Nucleus accumbens (tissue), 56 donors: ENCODE measurements at places on chromosomes 7 and 10.

- no peak for DNase-seq
Observed at GRCh38 chr10:113274176-113274829, 278.6 kb upstream of the HABP2 start.

DNA sequence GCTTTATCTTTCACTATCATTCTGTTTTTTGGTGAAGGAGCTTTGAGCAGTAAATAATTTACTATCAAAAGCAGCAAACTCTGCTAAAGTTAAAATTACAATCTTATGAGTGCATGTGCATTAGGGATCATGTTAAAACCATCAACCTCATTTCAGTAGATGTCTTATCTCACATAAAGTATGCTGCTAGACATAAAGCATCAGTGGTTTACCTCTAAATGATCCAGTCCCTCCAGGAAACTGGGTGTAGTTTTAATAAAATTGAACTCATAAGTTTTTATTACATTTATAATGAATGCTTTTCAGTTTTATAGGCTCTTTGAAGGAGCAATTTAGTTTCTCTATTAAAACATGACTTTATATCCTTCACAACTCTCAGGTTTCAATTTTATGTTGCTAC is 108.7 kb downstream of the LRRN3 start:
- no peak for DNase-seq

DNA sequence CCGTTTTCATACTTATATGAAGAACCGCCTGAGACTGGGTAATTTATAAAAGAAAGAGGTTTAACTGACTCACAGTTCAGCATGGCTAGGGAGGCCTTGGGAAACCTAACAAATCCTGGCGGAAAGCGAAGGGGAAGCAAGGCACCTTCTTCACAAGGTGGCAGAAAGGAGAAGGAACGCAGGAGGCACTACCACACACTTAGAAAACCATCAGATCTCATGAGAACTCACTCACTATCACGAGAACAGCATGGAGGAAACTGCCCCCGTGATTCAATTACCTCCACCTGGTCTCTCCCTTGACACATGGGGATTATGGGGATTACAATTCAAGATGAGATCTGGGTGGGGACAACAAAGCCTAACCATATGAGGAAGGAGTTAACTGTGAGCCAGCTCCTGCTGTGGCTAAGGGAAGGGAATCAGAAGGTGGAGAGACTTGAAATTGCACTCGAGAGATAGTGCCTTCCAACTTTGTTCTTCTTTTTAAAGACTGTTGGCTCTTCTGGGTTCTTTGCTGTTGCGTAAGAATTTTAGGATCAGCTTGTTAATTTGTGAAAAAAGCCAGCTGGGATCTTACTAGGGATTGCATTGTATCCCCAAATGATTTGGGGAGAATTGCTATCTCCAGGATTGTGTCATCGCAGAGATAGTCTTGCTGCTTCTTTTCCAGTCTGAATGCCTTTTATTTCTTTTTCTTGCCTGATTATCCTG is 21.0 kb downstream of the OPTN start:
- no peak for DNase-seq

DNA sequence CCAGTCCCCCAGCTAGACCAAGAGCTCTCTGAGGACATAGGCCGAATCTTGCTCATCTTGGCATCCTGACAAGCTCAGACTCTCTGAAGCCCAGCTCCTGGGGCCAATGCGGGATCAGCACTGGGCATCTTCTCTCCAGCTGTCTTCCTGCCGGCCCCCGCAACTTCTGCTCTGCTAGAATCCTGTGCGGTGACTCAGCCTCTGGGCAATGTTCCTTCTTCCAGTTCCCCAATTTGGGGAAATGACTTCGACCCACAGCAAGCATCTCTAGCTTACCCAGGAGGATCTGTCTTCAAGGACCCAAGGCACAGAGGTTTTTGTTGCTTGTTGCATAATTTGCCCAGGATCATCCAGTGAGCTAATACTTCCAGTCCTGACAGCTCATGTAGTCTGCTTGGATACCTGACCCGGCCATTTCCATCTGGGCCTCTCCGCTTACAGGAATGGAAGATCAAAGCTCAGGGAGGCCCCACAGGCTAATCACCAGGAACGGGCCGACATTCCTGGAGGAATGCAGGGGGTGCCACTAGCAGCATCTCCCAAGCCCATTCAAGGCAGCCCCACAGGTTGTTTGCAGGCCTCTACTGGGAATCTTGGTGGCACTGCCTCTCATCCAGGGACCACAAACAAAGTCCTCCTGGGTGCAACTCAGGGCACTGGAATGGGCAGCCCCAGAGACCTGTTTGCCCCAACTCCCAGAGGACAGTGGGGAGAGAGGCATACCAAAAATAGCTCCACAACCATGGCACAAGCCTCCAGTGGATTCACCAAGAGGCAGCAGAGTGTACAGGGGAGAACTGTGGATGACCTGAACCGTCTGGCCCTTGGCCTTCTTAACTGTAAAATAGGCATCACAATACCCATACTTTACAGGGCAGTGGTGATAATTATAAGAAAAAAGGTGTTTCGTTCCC is 151.9 kb downstream of the NEURL1 start:
- DNase-seq = no peak

DNA sequence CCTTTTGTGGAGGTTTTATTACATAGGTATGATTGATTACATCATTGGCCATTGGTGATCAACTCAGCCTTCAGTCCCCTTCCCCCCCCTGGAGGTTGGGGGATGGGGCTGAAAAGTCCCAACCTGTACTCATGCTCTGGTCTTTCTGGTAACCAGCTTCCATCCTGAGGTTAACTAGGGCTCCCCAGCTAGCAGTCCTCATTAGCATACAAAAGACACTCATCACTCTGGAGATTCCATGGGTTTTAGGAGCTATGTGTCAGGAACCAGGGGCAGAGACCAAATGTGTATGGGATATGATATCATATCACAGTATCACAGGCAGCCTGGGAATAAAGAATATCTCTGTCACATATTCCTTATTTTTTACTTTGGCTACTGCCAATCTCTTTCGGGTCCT is 13.6 kb downstream of the CCSER2 start:
- DNase-seq = no peak

DNA sequence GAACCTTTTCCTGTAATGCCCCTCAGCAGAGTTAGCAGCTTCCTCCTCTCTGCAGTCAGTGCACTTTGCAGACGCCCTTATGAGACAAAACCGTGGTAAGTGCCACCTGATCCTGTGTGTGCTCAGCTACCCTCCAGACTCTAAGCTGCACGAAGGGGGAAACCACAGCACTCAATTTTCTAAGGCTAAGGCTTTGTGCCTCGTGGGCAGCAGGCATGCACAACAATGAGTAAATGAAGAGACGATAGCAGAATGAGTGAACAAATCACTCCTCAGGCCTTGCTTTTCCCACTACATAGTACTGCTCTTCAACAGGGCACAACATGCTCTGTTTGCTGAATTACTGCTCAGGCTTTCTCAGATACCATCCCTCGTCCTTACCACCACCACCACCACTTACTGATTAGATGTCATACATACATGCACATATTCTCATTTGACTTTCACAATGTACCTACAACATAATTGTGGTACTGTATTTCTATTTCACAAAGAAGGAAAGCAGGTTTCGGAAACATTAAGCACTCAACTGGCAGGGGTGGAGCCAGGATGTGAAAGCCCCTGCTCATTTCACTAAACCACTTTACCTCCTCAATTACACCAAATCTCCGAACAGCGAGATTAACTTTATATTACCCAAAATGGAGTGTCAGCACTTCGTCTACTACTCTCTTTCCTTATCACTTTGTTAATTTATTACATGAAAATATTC is 85.4 kb downstream of the ICA1 start:
- no peak for DNase-seq

DNA sequence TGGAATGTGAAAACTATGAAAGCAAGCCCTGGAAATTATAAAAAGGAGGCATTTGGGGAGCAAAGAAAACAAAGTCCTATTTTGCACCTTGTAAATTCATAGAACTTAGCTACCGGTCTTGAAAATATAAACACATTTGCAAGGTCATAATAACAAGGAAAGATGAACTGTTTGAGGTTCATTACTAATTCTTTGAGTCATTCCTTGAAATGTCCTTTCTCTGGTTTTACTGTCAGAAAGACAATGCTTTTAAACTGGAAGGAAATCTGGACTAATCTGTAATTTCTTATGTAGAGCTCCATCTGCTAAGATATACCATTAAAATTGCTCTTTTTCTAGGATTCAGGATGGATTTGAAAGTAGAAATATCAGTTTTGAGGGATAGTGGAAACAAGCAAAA is 1.4 kb downstream of the ERLIN1 start:
- DNase-seq = no peak

DNA sequence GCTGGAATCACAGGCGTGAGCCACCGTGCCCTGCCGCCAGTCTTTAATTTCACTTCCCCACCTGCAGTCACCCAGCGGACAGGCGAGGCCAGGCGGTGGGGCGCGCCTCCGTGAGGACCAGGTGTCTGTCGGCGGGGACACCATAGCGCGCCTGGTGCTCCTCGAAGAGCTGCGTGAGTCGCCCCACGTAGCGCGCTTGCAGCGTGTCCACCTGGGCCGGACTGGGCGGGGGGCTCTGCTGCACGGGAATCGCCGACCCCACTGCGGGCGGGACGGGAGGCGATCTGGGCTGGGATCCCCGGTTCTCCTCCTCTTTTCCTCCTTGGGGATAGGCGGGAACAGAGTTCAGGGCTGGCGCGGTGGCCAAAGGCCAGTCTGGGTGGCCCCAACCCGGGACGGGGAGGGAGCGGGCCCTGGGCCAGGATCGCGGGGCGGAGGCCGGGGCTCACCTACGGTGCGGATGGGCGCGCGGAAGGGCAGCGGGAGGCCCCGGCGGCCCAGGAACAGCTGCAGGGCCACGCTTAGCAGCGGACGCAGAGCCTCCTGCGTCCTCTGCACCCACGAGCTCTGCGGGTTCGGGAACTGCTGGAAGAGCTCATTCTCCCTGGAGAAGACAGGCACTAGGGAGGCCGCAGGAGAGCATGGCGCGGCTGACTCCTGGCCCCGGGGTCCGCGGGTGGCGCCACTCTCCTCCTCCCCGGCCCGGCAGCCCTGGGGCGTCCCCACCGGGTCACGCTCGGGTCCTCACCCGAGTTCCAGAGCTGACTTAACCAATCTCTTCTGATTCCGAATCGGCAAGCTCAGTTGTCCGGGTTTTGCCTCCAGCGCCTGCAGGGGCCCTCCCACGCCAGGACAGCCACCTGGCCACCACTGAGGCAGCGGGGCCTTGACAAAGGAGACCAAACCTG is 1.1 kb upstream of the MOGAT3 start:
- no peak for DNase-seq

DNA sequence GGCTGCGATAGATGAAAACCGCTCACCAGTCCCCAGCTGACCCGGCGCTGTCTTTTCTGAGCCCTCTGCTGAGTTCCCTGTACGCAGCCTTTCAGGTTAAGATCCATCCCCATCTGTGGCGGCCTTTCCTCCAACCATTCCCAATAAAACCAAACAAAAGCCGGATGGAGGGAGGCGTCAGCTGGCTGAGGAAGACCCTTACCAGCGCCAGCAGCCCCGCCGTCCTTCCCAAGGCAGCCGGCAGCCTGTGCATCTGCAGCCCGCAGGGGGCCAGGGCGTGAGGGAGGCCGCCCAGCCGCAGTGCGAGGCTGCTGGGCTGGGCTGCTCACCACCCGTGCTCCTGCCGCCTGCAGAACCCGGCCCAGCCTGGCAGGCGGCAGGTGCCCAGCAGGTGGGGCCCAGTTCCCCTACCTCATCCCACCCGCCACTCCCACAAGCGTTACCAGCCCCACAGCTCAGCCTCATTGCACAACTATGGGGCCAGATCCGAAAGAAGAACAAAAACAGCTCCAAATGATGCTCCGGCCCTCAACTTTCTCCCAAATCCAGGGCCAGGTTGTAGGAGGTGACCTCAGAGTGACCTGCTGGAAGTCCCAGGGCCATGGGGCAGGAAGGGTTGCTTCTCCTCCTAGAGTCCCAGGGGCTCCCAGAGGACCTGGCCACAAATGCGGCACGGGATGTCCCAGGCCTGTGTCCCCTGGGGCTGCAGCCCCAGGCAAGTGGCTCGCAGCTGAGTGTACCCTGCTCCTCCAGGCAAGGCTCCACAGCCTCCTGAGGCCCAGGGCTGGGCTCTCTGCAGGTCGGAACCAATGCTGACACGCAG is 23.8 kb downstream of the PAPOLB start:
- no peak for DNase-seq

- DNase-seq = no peak
Observed at GRCh38 chr7:23462846-23463245, 7.4 kb downstream of the IGF2BP3 start.

DNA sequence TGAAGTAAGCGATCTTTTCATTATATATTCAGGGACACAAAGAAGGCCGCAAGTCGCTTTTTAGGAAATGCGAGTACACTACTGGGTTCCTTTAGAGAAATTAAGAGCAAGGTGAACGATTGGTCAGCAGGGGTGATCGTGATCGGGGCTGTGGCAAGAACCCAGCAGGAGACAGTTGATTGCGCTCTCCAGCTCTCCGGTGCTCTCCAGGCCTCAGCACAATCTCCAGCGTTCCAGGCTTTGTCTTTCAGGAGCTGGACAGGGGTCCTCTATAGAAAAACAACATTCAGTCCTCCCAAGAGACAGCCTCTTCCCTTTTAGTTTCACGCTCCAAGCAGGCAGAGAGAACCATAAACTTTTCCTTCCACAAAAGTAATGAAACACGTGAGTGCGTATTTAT is 170.5 kb upstream of the KLF6 start:
- no peak for DNase-seq

GRCh38 chr7:82078807-82079206 is 309.0 kb upstream of the HGF start:
- DNase-seq = no peak

GRCh38 chr10:12459340-12459739 is 110.0 kb downstream of the CAMK1D start:
- DNase-seq = no peak

GRCh38 chr7:22307816-22308215 is 49.1 kb downstream of the RAPGEF5 start:
- no peak for DNase-seq

DNA sequence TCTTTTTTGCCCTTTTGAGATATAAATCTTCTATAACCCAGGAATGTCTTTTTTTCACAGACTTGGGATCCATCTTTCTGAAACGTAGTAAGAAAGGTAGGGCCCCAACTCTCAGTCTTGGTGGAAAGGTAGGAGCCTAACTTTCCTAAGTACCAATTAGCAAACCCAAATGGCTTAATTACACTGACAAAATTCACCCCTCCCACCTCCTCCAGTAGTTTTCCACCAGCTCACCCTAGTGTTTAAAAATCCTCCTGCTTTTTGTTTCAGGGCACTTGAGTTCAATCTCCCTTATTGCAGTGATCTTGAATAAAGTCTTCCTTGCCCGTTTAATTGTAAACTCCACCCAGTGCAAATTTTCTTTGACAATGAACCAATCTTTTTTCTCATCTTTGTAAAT is 600.0 kb downstream of the PHTF2 start:
- no peak for DNase-seq

GRCh38 chr10:44975431-44976331 is 2.9 kb downstream of the DEPP1 start:
- DNase-seq = no peak
